ENCODE measurements at places on chromosomes 3 and 15. TPM values are rescaled to one million over a fixed set of nuclear protein-coding genes. Genes with fewer than 3 reads are reported as not detected.
A peak's percentile ranks its signal among the peaks of the same experiment; 100 is the strongest.

DNA sequence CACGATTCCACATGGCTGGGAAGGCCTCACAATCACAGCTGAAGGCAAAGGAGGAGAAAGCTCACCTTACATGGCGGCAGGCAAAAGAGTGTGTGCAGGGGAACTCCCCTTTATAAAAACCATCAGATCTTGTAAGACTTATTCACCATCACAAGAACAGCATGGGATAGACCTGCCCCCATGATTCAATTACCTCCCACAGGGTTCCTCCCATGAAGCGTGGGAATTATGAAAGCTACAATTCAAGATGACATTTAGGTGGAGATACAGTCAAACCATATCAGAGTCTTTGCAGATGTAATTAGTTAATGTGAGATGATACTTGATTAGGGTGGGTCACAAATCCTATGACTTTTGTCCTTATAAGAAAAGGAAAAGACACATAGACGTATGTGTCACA, 688.9 kb downstream of the GBE1 start:
- no peak for DNase-seq

The SPG11 gene
- polyA plus RNA-seq, result 70.0 TPM

The HIGD2B gene
- polyA plus RNA-seq, result not detected

DNA sequence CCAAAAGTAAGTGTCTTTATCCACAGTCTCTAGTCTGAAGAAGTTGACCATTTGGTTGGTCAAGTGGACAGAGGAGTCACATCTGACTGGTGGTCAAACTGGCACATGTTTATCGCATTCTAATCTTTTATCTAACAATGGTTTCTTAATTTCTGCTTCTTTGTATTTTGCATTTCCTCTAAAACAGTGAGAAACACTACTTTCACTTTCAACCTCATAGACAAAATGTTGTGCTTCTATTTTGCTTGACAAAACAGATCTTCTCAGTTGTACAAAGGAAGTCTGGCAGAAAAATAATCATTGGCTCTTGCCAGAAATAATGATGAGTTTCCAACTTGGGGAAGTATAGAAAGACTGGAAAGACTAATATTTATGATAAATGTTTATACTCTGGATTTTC, 103.9 kb downstream of the MME start:
- DNase-seq, result no peak

- no peak for DNase-seq
These were observed 10.0 kb downstream of the ABHD2 start for GRCh38 chr15:89098281-89098680.

The TLR9 gene
- 0.36 TPM for polyA plus RNA-seq

The FAM81A gene
- 26.7 TPM for polyA plus RNA-seq

The SNTN gene
- polyA plus RNA-seq, result not detected

- no peak for DNase-seq
These were observed 10.5 kb upstream of the EIF4A2 start for GRCh38 chr3:186772701-186773417.

DNA sequence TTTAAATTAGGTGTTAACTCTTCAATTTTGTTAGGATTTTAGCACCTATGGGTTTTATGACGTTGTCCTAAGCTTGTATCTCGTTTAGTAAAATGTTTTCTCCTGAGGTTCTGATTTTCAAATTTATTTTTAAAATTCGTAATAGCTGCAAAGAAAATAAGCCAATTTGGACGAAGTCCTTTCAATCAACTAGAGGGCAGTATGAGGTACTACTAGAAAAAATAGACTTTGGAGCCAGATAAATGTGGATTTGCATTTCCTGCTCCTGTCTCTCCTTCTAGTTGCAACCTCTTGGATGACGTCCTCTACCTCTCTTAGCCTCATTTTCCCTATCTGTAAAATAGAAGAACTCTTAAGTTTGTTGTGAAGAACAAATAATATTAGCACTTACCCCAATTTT, 81.1 kb downstream of the SLTM start:
- no peak for DNase-seq

The CNTN4 gene
- polyA plus RNA-seq, result 29.7 TPM

- peak; percentile 58 for DNase-seq
These were observed 363.3 kb downstream of the ULK4 start for GRCh38 chr3:41598402-41599126.

GRCh38 chr3:16995601-16996000, 110.8 kb downstream of the PLCL2 start:
- DNase-seq, result no peak

DNA sequence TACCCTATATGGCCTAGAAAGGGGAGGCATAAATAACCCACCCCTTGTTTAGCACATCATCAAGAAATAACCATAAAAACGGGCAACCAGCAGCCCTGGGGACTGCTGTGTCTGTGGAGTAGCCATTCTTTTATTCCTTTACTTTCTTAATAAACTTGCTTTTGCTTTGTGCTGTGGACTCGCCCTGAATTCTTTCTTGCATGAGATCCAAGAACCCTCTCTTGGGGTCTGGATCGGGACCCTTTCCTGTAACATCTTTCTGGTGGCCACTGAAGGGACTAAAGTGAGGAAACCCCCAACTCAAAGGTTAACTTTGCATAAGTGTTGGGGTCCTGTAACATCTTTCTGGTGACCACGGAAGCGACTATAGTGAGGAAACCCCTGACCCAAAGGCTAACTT, 15.7 kb upstream of the HHATL start:
- DNase-seq, result no peak

GRCh38 chr3:113695786-113696645, at the start of gene USF3:
Gene USF3, minus strand, starts transcription at chr3:113696642. Its CDS starts 21,764 bp downstream, at chr3:113674878.
- peak; percentile 67 for DNase-seq

The C15orf62 gene
- polyA plus RNA-seq, result 5.4 TPM

- peak; percentile 41 for DNase-seq
These were observed 923 bp downstream of the SIAH2 start for GRCh38 chr3:150761831-150762661.

- DNase-seq, result no peak
These were observed 833 bp upstream of the SLC22A13 start for GRCh38 chr3:38264779-38265178.

DNA sequence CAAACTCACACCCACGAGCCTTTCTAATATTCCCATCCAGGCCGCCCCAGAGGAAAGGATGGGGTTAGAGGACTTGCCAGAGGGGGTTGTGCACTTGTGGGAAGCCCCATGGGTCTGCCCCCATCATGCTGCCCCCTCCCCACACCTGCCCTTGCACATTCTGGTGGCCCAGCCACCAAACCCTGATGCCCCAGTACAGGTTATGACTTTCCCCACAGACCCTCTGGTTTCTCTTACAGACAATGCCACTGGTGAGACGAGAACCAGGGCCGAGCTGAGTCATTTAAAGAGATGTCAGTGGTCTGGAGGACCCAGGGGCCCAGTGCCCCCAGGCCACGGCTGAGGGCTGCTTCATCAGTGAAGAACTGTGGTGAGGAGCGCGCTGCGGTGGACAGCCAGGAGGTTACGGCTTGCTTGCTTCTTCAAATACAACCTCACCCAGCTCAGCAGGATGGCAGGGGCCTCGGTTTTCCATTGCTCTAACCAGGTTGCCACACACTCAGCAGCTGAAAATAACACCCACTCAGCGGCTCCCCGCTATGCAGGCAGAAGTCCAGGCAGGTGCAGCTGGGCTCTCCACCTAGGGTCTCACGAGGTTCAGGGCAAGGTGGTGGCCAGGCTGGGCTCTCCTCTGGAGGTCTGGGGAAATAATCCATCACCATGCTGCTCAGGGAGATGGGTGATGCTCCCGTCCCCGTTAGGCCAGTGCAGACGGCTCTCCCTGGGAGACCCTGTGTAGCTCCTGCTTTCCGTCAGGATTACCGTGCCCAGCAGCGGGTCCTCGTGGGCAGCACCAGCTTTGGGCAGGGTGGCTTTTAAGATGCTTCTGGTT, 13.8 kb upstream of the SNRPA1 start:
- no peak for DNase-seq

The CCDC39 gene
- polyA plus RNA-seq, result 12.3 TPM

DNA sequence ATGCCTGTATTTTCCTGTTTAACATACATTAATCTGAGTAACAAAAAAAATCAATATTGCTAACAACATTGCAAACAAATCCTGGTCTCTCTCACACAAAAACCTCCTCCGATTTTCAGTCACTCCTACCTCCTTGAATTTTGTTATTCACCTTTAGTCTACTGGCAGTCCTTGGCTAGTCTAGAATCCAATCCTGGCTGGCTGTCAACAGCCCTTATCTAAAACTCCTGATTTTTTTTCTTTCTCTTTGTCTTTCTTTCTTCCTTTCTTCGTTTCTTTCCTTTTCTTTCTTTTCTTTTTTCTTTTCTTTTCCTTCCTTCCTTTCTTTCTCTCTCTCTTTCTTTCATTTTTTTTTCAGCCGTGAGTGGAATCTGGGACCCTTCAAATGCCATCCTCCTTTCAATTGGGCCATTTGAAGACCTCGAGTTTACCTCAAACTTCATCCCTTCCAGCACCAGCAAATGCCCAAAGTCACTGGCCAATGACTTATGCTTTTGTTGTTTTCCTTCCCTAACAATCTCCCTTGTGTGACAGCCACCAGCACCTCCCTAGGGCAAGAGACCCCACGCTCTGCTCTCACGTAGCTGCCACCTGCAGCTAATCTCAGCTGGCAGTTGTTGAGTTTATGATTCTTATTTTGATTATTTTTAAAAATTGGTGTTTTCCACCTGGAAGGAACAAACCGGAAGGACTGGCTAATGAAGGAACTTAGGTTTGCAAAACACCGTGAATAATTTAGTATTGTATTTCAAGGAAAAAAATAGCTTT, 6.8 kb upstream of the ONECUT1 start:
- DNase-seq, result no peak

The TIMMDC1 gene
- 99.5 TPM for polyA plus RNA-seq

The SSR3 gene
- polyA plus RNA-seq, result 141 TPM

DNA sequence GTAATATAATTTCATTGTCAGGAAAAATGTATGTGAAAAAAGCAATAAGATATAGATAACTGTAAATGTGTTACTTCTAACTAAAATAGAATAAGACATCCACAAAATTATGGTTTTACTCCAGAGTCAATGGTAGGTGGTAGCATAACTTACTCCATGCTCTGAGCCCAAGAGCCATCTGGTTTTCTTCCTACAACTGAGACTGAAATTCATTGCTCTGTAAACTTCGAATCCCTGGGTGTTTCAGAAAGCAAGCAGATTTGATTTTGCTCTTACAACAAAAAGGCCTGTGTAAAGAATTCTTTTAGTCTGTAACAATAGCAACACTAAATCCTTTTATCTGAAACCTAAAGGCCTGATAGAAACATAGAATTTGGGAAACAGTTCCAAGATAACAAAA, 805.9 kb downstream of the AGBL1 start:
- DNase-seq, result peak; percentile 14
